ENCODE measurements at places on chromosomes 4 and X.

DNA sequence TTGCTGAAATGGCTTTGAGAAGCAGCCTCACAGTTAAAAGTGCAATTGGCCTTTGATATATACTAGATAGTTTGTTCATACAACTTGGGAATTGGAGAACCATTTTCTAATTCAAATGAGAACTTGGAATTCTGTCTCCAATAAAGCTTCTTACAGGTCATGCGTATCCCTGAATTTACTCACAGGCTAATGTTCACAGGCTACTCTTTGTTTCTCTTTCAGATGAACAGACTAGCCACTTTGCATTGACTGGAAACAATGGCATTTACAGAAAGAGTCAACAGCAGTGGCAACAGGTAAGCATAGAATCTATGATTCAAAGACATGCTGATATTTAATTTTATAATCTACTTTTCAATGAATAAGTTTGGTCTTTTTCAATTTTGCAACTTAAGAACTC, 13.5 kb downstream of the AFF1 start:
- DNase-seq: no peak

DNA sequence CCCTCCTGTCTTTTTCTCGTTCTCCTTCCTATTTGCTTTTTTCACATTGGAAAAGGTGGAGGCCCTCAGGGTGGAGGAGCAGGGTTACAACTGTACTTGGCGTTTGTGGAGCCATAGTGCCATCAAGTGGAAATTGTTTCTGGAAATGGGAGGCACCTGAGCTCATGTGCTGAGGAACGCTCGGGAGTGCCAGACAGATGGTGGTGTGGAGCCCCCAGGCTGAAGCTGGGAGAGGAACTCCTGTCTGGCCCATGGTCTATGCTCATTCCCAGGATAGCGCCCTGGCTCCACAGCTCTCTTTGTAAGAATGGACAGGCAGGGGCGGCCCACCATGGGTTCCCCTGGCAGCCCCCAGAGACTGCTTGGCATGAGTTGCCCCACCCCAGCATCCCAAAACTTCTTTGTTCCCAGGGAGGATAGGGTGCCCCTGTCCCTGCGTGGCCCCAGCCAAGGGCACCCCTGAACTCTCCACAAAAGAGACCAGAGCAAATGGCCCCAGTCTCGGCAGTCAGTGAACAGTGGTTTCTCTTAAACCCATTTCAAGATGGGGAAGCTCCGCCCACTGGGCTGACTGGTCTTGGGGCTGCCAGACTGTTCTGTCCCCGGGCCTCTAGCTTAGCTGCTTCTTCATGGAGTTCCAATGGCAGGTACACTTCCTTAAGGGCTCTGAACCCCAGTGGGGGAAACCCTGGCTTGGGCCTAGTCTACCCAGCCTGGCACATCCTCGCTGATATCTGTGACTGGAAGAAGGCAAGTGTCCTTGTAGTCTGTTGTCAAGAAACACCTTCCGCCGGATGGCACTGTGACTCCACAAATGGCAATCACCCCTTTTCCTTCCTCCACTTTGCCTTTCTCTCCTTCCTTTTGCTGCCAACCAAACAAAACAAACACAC, 70.1 kb downstream of the NBDY start:
- DNase-seq: no peak

- DNase-seq: no peak
Measured at GRCh38 chr4:8741513-8742226, 130.0 kb downstream of the HMX1 start.

DNA sequence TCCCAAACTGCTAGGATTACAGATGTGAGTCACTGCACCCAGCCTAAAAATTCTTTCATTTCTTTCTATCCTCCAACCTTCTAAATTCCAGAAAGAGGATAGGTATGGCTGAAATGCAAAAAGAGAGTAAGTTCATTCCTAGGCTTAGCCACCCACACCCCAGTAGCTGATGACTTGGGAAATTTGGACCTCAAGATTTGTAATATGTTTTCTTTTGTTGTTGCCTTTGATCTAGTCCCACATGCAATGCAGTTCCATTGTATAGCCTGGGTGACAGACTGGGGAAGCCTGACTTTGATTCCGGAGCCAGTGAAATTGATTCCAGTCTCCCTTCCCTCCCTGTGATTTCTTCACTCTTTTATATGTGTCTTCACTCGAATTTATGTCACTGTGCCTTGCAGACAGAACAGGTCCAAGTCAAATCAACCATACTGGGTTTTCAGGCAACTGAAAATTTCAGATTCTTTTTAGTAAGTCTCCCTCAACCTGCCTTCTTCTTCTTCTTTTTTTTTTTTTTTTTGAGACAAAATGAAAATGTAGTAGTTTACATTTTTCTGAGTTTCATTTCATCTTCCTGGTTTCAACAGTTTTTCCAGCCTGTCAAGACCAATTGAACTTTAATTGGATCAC, 176.2 kb upstream of the RBPJ start:
- DNase-seq: no peak

DNA sequence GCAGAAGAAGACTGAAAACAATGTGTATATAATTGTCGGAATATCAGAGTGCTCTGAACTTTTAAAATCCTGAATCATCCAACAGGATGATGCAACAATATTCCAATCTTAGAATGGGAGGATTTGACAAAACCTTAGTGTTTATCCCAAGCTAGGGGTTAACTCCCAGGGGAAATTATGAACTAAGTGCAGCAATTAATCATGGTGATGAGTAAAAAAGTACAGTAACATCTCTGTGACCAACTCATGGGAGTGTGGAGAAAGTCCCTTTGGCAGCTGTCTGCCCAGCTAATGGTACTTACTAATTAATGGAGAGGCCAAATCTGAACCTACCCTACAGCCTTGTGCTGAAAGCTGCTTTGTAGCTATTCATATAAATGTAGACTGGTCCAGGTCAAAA, 257.6 kb upstream of the DDX53 start:
- no peak for DNase-seq

DNA sequence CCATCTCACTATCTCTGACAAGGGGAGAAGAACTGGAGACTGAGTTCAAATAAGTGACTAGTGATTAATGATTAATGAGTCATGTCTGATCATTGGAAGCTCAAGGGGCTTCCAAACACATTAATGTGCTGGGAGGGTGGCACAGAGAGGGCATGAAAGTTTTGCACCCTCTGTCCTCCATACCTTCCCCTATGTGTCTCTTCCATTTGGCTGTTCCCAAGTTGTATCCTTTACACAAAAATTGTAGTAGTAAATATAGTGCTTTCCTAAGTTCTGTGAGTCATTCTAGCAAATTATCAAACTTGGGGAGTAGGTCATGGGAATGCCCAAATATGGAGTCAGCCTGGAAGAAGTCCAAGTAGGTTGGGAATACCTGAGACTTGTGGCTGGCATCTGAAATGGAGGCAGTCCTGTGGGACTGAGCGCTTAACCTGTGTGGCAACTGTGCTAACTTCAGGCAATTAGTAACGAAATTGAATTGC, 4.1 kb upstream of the FAM200B start:
- DNase-seq: no peak

- DNase-seq: no peak
Measured at GRCh38 chrX:97984641-97985040, 1100.9 kb downstream of the RPA4 start.

DNA sequence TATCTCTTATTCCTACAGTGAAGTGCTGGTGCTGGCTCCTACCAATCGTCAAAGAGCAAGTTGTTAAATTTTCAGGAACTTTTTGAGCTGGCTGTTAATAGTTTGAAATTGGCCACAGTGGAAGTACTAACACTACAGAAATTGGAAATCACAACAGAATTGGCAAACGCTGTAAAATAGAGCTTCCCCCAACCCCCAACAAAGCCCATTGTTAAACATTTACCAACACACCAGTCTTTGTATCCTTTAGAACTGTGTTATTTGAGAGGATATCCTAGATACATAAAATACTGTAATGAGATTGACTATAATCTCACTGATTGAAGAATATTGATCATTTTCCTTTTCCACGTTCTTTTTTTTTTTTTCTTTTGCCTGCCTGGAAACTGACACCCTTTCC, 37.4 kb downstream of the FAM241A start:
- no peak for DNase-seq

DNA sequence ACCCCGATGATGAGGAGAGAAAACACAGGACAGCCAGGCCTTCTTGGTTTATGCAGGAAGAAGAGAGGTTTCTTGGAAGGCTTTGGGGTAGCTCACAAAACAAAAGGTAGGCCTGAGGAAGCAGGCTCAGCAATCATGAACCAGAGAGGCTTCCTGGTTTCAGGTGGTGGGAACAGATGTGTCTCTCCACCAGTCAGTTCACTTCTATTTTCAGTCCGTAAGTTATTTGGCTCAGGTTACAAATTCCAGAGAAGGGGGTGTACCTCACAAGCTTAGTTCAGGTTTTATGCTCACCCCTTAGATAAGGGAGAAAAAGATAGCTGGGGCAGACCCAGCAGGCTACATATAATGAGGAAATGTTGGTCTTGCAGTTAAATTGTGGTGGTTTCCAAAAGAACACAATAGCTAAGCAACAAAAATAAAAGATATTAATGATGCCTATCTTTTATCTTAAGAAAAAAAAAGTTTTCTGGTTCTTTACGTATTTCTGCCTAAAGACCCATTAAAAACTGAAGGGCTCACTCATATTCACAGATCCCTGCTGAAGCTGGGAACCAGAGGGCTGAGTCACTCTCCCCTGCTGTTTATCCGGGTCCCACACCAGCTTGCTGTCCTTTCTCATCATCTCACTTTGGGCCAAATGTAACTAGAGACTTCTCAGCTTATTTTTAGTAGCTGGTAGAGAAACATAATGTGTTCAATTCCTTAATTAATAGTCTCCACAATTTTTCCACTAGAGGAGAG, 177.0 kb downstream of the CAMK2D start:
- DNase-seq: no peak

All from esophagus squamous epithelium (tissue), 5 donors.